ENCODE measurements at places on chromosomes 5 and 9. TPM values are rescaled to one million over a fixed set of nuclear protein-coding genes. Genes with fewer than 3 reads are reported as not detected.

Gene DRD1
- 0.40 TPM for total RNA-seq

DNA sequence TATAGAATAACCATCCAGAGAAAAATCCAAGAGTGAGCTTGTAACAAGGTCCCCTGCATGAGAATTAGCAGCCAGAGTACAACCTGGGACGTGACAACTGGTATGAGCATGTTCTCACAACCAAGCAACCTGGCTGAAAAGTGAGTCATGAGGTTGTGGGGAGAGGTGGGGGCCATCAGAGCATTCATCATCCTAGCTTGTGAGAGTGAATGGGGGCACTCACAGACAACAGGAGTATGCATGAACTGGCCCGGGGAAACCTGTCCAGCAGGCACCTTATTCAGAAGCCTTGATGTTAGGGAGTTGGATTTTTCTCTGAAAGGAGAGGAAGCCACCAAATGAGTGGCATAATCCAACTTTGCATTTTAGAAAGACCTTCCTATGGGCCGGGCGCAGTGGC is 113.0 kb downstream of the FRMD3 start:
- no peaks in the 10 kb centered on the region for H3K27me3 ChIP-seq
- DNase-seq: no peak
- H3K27ac ChIP-seq: no peak overlapping the region
- no peaks in the 10 kb centered on the region for H3K36me3 ChIP-seq
- peaks cover 14% of the 10 kb centered on the region for H3K4me1 ChIP-seq

Gene MCTP1
- 9.1 TPM for total RNA-seq

GRCh38 chr9:69671879-69672595 is at the start of gene APBA1:
APBA1 (minus strand) TSS chr9:69672371.
- peak within 1 kb of the TSS; percentile 77 for H3K4me3 ChIP-seq
- H3K27me3 ChIP-seq: no peaks in the 10 kb centered on the region
- no peaks in the 10 kb centered on the region for H3K36me3 ChIP-seq
- H3K4me1 ChIP-seq: peaks cover 40% of the 10 kb centered on the region
- H3K27ac ChIP-seq: peak within 1 kb of the TSS; percentile 71

DNA sequence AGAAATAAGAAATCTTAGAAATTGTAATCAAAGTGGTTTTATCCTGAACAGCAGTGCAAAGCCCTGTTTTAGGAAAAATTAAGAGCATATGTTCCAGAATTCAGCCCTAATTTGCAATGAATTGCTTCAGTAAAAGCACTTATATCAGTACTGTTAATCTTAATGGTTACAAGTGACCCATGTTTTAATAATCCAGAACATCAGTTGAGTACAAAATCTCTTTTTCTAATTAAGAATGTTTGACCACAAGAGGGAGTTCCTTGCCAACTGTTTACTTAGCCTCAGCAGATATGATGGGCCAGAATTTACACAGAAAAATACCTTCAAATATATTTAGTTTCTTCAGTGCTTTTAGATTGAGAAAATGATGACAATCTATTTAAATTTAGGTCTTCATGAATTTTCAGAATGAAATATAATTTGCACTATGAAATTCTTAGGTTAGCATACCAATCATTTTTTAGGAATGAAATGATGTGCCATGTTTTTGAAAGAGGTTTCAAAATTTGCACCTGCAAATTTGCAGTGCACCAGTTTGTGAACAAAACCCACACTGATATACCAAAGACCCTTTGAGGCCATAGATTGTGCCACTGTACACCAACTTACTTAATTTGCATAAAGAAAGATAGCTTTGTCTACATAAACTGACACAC is 926.3 kb upstream of the ARRDC3 start:
- DNase-seq: no peak
- H3K4me3 ChIP-seq: no peak overlapping the region
- H3K36me3 ChIP-seq: no peaks in the 10 kb centered on the region
- H3K4me1 ChIP-seq: peaks cover 13% of the 10 kb centered on the region

Data from mesothelial cell of epicardium (in vitro differentiated cells).